GM12892 (cell line): ENCODE measurements at places on chromosomes 16 and 17.

DNA sequence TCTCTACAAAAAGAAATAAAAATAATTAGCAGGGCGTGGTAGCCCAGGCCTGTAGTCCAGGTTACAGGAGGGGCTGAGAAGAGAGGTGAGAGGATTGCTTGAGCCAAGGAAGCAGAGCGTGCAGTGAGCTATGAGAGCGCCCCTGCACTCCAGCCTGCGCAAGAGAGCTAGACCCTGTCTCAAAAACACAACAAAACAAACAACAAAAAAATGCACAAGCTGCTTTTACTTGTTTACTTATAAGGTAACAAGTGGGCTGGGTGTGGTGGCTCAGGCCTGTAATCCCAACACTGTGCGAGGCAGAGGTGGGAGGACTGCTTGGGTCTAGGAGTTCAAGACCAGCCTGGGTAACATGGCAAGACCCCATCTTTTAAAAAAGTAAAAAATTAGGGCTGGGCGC is 1.7 kb downstream of the CYTH1 start:
- no peak for DNase-seq

DNA sequence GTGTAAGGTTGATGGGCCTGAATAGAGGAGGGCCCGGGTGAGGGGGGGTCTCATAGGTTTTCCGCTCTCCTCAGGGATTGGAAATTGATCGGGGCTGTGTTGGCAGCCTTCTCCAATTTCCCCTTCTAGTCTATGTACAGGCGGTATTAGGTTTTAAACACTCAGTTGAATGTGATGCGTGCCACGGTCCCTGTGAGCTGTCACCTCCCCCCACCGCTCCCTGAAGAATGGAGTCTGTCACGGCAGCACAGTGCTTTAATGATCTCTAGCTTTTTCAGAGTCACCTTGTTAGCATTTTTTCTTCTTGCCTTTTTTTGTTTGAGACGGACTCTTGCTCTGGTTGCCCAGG is 800 bp downstream of the COX4I1 start:
- no peak for DNase-seq

DNA sequence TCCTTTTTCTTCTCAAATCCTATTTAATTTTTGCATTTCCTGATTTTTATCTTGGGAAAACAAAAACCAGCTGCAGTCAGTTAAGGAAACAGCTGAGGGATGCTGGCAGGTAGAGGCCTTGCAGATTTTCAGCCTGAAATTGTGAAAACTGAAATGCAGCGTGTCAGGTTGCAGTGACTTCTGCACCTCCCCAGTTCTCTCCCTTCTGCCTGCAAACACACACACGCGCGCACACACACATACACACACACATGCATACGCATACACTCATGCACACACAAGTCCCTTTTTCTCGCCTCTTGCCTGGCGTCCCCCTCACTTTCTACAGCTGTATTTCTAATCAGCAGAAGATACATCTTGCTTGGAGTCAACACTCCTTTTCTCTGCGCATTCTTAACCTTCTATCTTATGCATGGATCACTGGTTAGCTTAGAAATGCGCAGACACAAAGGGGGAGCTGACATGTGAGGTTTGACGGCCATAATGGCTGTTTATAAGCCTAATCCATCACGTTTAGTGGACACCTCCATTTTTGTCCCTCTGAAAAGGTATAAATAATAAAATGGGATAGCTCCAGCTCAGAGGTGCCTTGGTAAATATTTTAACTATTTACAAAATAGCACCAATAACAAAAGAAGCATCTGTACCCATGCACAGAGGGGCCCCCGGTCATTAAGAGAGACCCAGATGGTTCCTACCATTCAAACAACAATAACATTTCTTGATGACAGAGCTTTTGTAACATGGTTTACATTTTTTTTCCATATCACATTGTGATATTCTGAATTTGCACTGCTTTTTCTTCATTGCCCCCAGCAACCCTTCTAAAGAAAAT is 392.1 kb upstream of the SALL1 start:
- DNase-seq = no peak

DNA sequence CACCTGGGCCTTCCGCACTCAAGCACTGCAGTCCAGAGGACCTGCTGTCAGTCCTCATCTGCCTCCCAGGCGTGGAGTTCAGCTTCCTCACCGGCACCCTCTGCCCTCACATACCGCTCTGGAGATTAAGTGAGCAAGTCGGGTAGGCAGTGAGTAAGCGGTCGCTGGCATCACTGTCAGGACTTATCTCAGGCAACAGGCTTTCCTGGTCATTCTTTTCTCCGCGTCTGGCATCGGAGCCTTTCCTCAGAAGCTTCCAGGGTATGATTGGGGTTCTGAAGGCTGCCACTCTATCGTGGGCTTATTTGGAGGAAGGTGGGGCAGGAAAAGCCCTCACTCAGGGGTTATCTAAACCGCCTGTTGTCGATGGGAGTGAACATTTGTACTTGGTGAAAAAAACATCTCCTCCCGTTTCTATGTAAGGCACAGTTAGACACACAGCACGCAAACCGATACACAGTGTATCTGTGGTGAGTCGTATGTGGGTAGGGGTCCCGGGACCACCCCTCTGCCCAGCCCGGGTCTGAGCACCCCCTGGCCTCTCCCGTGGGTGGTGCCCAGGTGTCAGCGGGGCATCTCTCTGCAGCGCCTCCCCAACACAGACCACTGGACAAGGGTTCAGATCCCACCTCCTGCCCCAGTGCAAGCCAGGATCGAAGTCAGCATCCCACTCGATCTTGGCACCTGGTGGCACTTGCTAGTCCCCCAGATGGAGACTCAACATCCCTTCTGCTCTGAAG is 92.5 kb upstream of the PLCG2 start:
- no peak for DNase-seq

DNA sequence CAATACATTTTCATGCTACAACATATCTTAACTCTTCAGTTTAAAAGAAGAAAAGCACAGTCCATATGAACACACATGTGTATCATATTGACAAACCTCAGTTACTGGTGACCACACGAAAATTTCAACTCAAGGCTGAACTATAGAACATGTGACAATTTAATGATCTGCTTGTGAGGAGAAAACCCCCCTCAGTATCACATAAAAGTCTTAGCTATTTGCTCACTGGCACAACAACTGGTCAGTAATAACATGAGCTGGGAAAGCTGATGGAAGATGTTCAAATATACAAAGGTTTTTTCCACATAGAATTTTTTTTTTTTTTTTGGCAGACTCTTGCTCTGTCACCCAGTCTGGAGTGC is 19.5 kb downstream of the ZNF652 start:
- no peak for DNase-seq

GRCh38 chr16:57658878-57659674 is 9.0 kb upstream of the ADGRG3 start:
- DNase-seq = no peak

DNA sequence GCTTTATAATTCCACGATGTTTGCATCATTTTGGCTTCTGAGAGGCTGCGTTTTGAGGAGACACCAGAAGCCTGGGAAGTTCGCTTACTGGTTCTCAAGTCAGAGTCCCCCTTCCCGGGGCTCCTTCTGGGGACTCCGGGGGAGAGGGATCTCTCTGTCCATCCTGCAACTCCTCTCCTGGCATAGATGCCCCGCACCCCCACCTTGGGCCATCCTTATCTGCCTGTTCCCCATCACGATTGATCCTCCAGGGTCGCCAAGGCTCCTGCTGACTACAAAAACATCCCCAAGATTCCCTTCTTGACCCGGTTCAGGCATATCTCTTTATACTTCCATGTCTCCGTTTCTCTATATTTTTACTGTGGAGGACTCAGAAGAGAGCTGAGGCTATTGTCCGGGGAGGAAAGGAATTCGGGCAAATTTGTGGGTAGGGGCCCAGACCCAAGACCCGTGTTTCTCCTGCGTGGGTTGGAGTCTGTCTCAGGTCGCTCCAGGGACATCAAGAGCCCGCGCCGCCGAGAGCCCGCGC is 18.4 kb upstream of the HOXB13 start:
- DNase-seq = no peak

DNA sequence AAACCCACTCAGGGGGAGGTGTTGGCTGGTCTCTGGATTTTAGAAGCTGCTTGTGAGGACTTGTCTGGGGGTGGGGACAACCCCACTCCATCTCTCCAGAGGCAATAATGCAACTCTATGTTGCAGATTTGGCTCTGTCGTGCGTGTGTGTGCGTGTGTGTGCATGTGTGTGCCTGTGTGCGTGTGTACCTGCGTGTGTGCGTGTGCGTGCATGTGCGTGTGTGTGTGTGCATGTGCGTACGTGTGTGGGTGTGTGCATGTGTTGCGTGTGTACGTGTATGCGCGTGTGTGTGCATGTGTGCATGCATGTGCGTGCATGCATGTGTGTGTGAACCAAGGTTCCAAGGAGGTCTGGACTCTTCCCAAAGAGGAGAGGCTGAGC is 120.4 kb upstream of the LHX1 start:
- DNase-seq = no peak

- DNase-seq = no peak
Measured at GRCh38 chr17:40295488-40296436, 8.1 kb downstream of the CDC6 start.

GRCh38 chr17:75049706-75050105 is 2.7 kb downstream of the KCTD2 start:
- no peak for DNase-seq

GRCh38 chr17:55351226-55351625 is 70.4 kb downstream of the MMD start:
- DNase-seq = no peak

GRCh38 chr17:40938981-40939380 is 1.5 kb upstream of the KRT23 start:
- DNase-seq = no peak

DNA sequence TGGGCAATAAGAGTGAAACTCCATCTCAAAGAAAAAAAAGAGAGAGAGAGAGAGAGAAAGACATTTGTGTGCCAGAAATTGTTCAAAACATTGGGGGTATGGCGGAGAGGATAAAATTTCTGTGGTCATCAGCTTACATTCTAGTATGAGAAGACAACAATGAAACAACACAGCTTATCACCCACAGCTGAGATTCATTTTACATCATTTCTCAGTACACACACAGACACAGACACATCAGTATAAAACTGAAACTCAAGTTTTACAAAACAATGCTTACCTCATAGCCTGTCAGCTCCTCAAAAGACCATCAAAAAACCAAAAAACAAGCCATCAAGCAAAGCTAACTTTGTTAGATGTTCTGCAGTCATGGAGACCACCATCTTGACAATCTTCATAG is 31.4 kb upstream of the CNEP1R1 start:
- no peak for DNase-seq

DNA sequence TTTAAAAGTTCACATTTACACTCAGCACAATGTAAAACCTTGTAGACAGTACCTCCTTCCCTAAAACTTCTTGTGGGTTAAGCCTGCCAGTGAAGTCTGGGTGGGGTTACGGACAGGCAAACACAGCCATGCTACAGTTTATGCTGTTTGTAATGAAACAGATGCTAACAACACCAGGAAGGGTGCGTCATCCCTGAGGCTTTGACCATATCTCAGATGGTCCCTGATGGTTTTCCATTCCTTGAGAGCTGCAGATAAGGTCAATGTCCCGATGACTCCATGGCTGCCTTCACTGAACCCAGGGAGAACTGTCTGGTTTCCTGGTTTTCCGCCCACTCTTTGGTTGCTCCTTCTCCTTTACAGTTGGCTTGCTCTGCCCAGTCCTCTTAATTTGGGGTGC is 29.1 kb downstream of the GAS7 start:
- no peak for DNase-seq

GRCh38 chr16:29975811-29976511 is 2.3 kb downstream of the TAOK2 start:
- no peak for DNase-seq

DNA sequence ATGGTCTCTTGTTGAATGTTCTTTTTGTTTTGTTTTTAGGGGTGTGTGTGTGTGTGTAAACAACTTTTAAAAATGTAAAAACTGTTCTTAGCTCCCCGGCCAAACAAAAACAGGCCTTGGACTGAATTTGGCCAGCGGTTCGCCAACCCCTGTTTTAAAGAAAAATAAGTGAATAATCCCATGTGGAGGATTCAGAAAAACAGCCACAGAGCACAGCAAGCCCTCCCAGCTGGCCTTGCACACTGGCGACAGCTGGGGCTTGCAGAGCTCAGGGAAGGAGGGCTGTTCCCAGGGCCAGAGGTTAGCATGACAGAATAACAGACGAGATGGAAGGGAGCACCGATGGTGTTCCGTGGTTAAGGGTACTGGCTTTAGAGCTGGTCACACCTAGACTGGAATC is 39.0 kb downstream of the EMP2 start:
- DNase-seq = no peak

GRCh38 chr16:67992661-67993206 is 6.5 kb downstream of the DPEP2 start:
- DNase-seq = no peak

- DNase-seq = no peak
Measured at GRCh38 chr17:72426948-72427760, 306.3 kb downstream of the SOX9 start.

- DNase-seq = no peak
Measured at GRCh38 chr16:88550246-88550661, 19.9 kb upstream of the ZC3H18 start.

DNA sequence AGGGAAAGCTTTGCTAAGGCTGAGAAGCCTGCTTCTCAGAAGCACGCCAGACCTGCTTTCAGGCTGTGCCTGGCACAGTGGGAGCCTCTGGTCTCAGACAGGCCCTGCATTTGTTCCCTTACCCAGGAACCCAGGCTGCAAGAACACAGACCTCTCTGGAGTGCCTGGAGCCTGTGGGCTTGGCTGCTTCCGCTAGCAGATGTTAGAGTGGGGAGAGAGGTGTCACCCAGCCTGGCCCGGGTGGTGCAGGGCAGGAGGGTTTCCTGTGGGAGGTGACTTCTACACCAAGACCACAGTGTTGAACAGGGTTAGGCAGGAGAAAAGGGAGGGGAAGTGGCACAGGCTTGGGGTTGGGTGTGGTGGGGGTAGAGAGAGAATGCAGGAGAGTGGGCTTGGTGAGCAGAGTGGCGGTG is 35.8 kb upstream of the ADGRG1 start:
- no peak for DNase-seq

DNA sequence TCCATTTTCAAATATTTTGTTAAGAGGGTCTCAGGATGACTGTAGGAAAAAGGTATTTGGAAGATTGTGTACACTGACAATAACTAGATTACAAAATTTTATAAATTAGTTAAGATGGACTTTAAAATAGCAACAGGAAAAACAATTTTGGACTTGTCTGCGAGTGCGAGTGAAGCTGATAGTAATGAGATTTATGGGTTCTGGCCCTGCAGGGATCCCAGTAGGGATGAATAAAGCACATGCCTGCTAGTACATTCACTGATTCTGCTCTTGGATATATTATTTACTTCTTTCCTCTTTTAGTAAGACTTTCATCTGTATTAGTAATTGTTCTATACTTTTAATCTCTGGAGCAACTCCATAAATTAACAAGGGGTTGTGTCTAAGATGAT is 28.2 kb downstream of the PRKCA start:
- no peak for DNase-seq

DNA sequence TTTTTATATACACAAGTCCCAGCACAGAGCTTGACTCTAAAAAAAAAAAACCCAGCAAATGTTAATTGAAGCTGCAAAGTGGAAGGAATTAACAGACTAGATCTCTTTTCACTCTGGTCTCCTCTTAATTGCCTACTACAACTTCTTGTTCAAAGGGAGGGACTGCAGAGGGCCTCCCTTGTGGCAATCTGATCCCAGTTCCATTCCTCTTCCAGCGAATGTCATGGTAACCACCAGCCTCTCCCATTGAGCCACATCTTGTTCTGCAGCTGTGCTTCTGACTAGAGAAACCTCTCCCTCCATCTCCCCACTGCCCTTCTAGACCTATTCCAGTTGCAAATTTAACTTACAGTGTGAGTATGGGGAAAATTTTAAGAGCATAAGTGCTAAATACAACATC is 5.9 kb downstream of the SUPT6H start:
- no peak for DNase-seq

- DNase-seq = no peak
Measured at GRCh38 chr16:35194681-35195080, 1735.3 kb downstream of the TP53TG3F start.
